ENCODE measurements at places on chromosomes 6 and 20. TPM values are rescaled to one million over a fixed set of nuclear protein-coding genes. Genes with fewer than 3 reads are reported as not detected.

DNA sequence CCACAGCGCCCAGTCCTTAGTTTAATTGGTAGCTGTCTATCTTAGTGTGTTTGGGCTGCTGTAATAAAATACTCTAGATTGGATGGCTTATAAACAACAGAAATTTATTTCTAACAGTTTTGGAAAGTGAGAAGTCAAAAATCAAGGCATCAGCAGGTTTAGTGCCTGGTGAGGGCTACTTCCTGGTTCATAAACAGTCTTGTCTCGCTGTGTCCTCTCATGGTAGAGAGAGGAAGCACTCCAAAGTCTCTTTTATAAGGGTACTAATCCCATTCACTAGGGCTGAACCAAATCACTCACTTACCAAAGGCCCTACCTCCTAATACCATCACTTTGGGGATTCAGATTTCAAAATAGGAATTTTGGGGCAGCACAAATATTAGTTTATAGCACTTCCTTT is 336.9 kb upstream of the RSPO3 start:
- DNase-seq, result no peak
- H3K27me3 ChIP-seq, result no peaks in the 10 kb centered on the region
- no peak overlapping the region for H3K27ac ChIP-seq
- no peaks in the 10 kb centered on the region for H3K4me1 ChIP-seq
- H3K36me3 ChIP-seq, result no peaks in the 10 kb centered on the region

DNA sequence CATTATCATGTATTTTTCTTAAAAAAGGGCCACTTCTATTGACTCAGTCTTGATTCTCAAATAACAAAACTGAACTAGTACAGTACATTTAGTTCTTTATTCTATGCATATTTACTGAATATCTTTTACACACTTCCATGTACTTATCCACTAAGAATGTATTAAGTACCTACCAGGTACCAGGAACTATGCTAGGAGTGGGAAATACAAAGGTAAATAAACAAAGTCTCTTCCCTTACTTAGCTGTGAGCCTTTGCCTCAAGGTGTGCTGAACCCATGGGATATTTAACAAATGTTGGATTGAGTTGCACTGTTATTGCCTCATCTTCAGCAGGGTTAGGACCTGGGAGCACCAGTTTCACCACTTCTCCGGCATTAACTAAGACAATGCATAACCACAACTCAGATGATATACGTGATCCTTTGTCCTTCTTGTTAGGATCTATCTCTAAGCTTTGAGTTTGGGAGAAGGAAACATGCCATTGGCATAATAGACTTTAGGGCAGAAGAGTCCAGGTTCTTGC is 533.9 kb downstream of the TFAP2B start:
- H3K27me3 ChIP-seq, result no peaks in the 10 kb centered on the region
- no peak for DNase-seq
- H3K36me3 ChIP-seq, result no peaks in the 10 kb centered on the region
- H3K4me1 ChIP-seq, result no peaks in the 10 kb centered on the region
- H3K27ac ChIP-seq, result no peak overlapping the region

DNA sequence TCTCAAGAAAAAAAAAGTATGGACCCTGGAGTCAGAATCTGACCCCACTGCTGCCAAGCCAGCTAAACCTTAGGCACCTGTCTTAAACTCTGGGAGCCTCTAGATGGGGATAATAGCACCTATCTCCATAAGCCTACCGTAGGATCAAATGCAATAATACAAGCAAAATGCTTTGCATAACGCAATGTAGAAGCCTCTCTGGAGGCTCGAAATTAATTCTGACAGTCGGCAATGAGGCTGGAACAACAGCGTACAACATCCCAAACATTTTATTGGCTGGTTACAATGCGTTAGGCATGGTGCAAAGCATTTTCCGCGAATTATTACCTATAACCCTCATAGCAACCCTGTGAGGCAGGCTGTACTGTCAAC is 521 bp downstream of the CDK5RAP1 start:
- peak overlapping the region; percentile 77 for H3K27ac ChIP-seq
- H3K4me3 ChIP-seq, result peak overlapping the region; percentile 94
- H3K27me3 ChIP-seq, result no peaks in the 10 kb centered on the region
- no peaks in the 10 kb centered on the region for H3K4me1 ChIP-seq

DNA sequence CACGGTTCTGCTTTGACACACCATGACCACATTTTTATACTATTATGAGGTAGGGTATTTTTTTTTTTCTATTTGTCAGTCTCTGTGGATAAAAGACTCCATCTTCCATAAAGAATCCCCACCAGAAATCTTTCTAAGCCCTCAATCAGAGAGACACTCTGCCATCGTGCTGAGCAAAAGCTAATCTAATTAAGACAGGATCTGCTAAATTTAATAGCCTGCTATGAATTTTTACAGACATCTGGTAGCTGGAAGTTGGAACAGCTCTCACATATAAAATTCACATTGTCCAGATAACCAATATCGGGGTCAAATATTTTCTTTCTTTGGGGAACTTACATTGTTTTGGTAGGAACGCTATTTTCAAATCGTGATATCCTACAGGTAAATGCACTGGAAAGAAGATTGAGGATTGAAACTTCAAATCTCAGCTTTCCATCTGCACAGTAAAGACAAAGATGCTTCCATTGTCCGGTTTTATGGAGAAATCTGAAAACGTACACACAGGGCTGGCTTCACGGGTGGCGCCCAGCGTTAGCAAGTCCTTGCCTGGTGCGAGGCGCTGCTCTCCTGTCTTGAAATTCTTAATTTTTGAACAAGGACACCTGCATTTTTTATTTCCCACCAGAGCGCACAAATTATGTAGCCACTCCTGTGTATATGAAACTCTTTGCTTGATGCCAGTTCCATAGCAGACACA is 573.8 kb upstream of the NOX3 start:
- no peaks in the 10 kb centered on the region for H3K36me3 ChIP-seq
- no peak overlapping the region for H3K4me3 ChIP-seq
- no peak overlapping the region for H3K27ac ChIP-seq
- no peaks in the 10 kb centered on the region for H3K4me1 ChIP-seq
- DNase-seq, result no peak
- no peaks in the 10 kb centered on the region for H3K27me3 ChIP-seq

DNA sequence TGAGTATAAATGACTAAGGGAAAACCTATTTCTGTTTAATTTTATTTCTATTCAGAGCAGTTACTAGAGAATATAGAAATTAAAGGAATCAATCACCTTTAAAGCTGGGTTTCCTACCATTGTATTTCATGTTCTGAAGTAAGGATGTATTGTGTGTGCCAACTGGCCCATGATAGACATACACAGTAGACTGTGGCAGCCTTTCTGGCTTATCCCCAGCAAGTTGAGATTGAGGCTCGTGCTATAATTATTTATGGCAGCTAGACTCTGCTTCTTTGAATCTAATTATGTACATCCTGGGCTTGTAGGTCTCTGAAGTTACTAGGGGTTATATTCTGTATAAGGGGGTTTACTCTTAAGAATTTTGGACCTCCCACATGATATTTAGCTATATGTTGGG is 44.4 kb downstream of the ZNF292 start:
- H3K4me3 ChIP-seq, result no peak overlapping the region
- H3K27me3 ChIP-seq, result no peaks in the 10 kb centered on the region
- no peak for DNase-seq
- peaks cover 21% of the 10 kb centered on the region for H3K4me1 ChIP-seq
- H3K36me3 ChIP-seq, result no peaks in the 10 kb centered on the region
- peak overlapping the region; percentile 19 for H3K27ac ChIP-seq

- no peak overlapping the region for H3K27ac ChIP-seq
- no peaks in the 10 kb centered on the region for H3K27me3 ChIP-seq
- DNase-seq, result no peak
- H3K36me3 ChIP-seq, result no peaks in the 10 kb centered on the region
- peaks cover under 1% of the 10 kb centered on the region for H3K4me1 ChIP-seq
Measured at GRCh38 chr6:163386329-163386908, 28.1 kb upstream of the QKI start.

TPBG gene
- 2.1 TPM for total RNA-seq
